ENCODE measurements at places on chromosomes 3 and 15.
A peak's percentile ranks its signal among the peaks of the same experiment; 100 is the strongest.

- peak; percentile 81 for DNase-seq
Measured at GRCh38 chr3:58271901-58272501, 34.0 kb upstream of the RPP14 start.

- DNase-seq, result no peak
Measured at GRCh38 chr3:61820306-61820992, 259.1 kb downstream of the PTPRG start.

- no peak for DNase-seq
Measured at GRCh38 chr15:44527241-44527640, 9.7 kb upstream of the EIF3J start.

GRCh38 chr3:134351427-134351826 lies 22.8 kb downstream of the AMOTL2 start:
- no peak for DNase-seq

- peak; percentile 35 for DNase-seq
Measured at GRCh38 chr3:125104639-125105038, 48.8 kb upstream of the HEG1 start.

DNA sequence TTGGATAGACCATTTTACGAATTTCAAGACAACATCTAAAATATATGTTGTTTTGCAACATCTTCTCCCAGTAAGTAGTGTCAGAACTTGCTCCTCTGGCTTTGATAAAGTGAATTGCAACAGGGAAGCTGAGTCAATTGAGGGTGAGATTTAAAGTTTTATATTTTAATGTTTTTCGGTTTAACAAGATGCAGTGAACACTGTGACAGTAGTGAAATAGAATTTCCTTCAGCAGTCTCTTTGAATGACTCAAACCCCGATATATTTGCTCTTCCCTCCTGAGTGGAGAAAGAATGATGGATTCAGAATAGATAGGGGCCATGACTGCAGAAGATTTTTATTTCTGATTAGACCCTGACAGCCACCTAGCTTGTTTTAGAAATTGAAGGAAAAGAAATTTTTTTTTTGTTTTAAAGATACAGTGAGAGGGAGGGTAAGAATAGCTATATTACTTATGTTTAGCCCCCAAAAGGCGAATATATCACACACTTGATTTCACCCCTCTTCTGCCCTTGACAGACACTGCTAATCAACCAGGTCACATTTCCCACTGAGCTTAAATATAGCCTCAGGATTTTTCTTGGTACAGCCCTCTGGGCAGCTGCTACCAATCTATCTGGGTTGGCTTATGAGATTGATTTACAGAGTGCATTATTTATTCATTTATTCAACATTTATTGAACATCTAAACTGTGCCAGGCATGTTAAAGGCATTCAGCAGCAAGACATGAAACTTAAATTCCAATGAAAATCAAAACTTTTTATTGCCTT lies 183.3 kb upstream of the ADAMTS9 start:
- DNase-seq, result no peak

- DNase-seq, result no peak
Measured at GRCh38 chr15:63554337-63554927, 42.8 kb upstream of the FBXL22 start.

DNA sequence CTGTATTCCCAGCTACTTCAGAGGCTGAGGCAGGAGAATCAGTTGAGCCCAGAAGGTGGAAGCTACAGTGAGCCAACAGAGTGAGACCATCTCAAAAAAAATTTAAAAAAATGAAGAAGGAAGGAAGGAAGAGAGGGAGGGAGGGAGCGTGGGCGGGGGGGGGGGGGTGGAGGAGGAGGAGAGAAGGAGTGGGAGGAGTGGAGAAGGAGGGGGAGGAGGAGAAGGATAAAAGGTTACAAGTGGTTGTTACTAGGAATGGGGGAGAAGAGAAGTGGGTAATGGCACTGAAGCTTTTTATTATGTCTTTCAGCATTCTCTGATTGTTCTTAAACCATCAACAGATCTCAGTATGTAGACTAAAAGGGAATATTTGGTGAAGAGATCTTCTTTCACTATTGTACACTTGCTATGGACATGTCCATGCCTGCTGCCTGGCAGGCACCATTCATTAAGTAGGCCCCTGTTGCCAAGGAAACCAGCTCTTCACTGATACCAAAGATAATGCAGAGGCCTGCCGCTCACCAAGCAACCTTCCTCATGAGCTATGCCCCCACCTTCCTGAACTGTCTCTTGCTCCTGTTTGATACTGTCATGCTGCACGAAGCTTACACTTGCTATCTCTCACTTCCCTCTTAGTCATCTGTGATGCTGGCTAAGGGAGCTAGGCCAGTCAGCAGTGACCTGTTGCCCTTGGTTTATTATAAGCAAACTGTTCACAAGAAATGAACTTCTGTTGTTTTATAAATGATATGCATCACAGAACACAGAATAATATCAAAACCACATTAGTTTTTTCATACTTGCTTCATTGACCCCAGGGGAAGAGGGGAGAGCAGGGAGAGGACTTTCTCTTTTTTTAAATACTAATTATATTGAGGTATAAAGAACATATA lies 23.1 kb downstream of the EPM2AIP1 start:
- DNase-seq, result peak; percentile 77

DNA sequence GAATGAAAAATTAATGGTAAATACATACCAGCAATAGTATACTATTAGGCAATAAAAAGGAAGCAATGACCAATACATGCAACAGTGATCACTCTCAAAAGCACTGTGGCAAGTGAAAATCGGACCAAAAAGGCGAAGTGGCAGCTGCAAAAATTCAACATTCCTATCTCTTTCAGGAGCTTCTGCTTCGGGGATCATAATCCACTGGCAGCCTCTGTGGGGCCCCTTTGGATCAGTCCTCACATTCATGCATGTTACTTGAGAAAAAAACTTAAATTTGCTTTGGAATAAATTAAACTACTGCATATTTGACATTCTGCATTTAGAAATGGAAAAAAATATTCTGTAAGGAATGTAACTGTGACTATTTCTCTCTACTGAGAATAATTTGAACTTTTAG lies 425.6 kb downstream of the NR2F2 start:
- no peak for DNase-seq

DNA sequence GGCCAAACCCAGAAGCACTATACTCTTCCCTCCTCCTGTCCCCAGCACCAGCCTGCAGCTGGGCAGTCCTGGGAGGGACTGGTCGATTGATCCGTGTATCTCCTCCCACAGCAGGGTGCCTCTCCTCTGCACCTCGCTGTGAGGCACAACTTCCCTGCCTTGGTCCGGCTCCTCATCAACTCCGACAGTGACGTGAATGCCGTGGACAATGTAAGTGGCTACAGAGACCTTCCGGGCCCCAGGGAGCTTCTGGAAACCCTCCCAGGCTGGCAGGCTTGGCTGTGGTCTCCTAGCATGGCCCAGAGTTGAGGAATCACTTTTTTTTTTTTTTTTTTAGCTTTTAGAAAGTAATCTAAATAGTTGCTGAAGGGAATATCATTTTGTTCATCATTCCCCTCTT lies 30.7 kb downstream of the ANKDD1A start:
- DNase-seq, result no peak

DNA sequence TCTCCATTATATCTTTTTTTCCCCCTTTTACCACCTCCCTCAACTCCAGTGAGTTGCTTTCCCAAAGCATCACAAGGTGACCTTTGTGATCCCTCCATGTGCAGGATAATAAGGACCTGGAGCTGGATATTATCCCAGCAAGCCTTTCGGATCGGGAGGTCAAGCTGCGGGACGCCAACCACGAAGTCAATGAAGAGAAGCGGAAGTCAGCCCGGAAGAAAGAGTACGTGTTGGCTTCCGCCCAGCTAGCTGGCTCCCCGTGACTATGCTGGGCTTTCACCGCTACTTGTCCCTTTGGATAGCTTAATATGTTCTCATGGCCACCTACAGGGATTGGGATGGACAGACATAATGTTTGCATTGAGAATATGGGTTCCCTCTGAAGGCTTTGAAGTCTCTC lies 273.7 kb upstream of the UMPS start:
- DNase-seq, result no peak

DNA sequence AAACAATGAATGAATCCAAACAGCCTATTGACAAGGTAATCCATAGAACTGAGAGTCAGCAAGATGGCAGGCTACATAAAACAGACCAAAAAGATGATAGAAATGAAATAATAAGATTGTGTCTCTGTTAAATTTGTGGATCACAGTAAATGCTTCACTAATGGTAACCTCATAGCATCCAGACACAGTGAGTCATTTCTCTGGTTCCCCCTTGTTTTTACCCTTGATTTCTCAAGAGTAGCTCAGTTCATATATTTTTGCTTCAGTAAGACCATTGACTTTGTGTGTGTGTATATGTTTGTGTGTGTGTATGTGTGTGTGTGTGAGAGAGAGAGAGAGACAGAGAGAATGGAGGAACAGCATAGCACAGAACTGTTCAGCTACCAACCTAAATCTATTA lies 546.9 kb downstream of the RBMS3 start:
- DNase-seq, result no peak

- no peak for DNase-seq
Measured at GRCh38 chr15:67836134-67836455, 3.8 kb downstream of the RNU6-1 start.

- no peak for DNase-seq
Measured at GRCh38 chr15:85062560-85062959, 80.9 kb downstream of the PDE8A start.

Data from suppressor macrophage treated with lipopolysaccharide for 1 hour (primary cell).